ENCODE measurements at places on chromosomes 7 and 10. TPM values are rescaled to one million over a fixed set of nuclear protein-coding genes. Genes with fewer than 3 reads are reported as not detected.

The CCDC146 gene
- 6.1 TPM for total RNA-seq

- DNase-seq = no peak
Measured at GRCh38 chr10:19904202-19904661, 88.0 kb downstream of the PLXDC2 start.

- no peak for DNase-seq
Measured at GRCh38 chr10:68517188-68517587, 10.1 kb downstream of the SLC25A16 start.

- DNase-seq = no peak
Measured at GRCh38 chr7:148838905-148839304, 45.2 kb downstream of the EZH2 start.

The DYDC1 gene
- not detected for total RNA-seq

- DNase-seq = no peak
Measured at GRCh38 chr10:59902016-59902415, 4.3 kb downstream of the CCDC6 start.

GRCh38 chr7:19177269-19177668 is 32.0 kb upstream of the FERD3L start:
- no peak for DNase-seq

DNA sequence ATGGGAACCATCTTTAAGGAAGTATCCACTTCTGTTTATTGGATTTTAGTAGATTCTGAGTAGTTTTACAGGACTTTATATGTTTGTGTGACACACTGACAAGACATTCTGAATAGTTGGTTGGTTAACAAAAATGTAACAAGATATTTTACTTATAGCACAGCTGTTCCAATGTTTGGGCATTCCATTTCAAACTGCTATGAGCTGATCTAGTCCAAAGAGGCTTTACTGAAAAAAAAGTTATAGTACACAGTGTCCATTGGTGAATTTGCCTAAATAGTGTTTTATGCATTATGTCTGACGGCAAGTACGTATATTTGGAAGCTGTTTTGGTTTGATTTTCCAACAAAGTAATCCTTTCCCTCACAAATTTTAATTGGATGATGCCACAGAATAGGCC is 99.1 kb downstream of the SAMD9 start:
- no peak for DNase-seq

- DNase-seq = no peak
Measured at GRCh38 chr7:122013065-122013464, 131.0 kb downstream of the AASS start.

GRCh38 chr10:93461807-93462178 is 20.3 kb downstream of the MYOF start:
- no peak for DNase-seq

The TAS2R5 gene
- 3.9 TPM for total RNA-seq

GRCh38 chr10:34864149-34865067 is 49.3 kb upstream of the PARD3 start:
- DNase-seq = no peak

- DNase-seq = no peak
Measured at GRCh38 chr7:12567015-12567414, 3.5 kb upstream of the SCIN start.

GRCh38 chr10:31708474-31708873 is 220.2 kb downstream of the ARHGAP12 start:
- peak; percentile 22 for DNase-seq

GRCh38 chr10:94219829-94220228 is 142.9 kb downstream of the NOC3L start:
- DNase-seq = no peak

GRCh38 chr7:114799628-114800028 is 122.3 kb upstream of the MDFIC start:
- no peak for DNase-seq

The ZNF33A gene
- 46.8 TPM for total RNA-seq

The ZPBP gene
- total RNA-seq = not detected

GRCh38 chr7:99137411-99138180 is 6.3 kb downstream of the SMURF1 start:
- DNase-seq = peak; percentile 90

DNA sequence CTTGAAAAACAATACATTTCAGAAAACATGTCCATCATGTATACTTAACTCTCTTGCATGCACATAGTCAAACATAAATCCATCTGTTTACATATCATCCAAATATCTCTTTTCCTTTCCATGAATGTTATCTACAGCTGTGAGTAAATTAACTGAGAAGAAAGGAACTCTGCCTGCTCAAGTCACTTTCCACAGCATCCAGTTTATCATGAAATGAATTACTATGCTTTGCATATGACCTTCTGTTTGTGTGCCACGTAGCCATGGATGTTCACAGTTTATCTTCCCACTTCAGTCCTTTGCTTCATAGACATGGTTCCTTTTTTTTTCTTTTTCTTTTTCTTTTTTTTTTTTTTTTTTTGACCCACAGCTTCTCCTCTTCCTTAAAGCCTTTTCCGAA is 39.6 kb downstream of the BZW2 start:
- no peak for DNase-seq

- no peak for DNase-seq
Measured at GRCh38 chr7:35623381-35623780, 71.6 kb downstream of the HERPUD2 start.

GRCh38 chr10:33487014-33487776 is 152.7 kb upstream of the NRP1 start:
- peak; percentile 8 for DNase-seq

- no peak for DNase-seq
Measured at GRCh38 chr7:109639561-109639960, 1069.9 kb downstream of the DNAJB9 start.

- DNase-seq = no peak
Measured at GRCh38 chr7:121020249-121020988, 31.9 kb downstream of the CPED1 start.

The PNLIPRP3 gene
- not detected for total RNA-seq

- no peak for DNase-seq
Measured at GRCh38 chr10:85596389-85596788, 770.2 kb downstream of the GRID1 start.

The TWNK gene
- 6.4 TPM for total RNA-seq

The C10orf105 gene
- total RNA-seq = 0.39 TPM

The GPR15LG gene
- not detected for total RNA-seq

The TRAPPC14 gene
- total RNA-seq = 13.3 TPM

DNA sequence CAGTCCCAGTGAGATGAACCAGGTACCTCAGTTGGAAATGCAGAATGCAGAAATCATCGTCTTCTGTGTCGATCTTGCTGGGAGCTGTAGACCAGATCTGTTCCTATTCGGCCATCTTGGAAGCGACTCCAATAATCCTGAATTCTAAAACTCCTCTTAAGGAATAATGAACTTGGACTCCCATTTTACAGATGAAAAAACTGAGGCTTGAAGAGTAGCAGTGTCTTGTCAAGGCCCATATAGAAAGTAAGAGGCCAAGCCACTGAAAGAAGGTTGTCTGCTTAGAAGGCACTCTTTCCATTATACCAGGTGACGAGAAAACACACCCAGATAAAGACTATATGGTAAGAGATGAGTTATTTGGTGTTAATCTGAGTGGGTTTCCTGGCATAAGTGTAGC is 148.6 kb upstream of the LAMB4 start:
- no peak for DNase-seq

GRCh38 chr10:35415505-35415904 is 79.2 kb downstream of the CCNY start:
- no peak for DNase-seq

GRCh38 chr10:65861249-65861648 is 1064.6 kb upstream of the LRRTM3 start:
- no peak for DNase-seq

DNA sequence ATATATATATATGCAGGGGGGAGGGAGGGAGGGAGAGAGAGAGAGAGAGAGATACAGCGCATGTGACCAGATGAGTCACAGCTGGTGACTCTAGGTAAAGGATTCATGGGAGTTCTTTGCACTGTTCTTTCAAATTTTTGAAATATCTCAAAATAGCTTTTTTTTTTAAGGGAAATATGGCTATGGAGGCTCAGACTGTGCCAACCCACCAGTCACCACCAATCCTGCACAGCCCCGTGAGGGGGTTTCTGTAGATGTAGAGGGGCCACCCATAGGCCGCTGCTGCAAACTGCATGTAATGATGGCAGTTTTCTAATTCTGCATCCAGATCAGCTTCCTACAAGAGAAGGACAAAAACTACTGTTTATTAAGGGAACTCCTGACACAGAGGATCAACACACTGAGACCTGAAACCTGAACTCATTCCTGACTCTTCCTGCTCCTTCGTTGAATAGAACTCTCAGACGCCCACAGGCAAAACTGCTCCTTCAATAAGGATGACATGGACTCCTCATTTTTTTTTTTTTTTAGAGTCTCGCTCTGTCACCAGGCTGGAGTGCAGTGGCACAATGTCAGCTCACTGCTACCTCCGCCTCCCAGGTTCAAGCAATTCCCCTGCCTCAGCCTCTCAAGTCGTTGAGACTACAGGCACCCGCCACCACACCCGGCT is 17.3 kb downstream of the DAGLB start:
- DNase-seq = no peak

- DNase-seq = no peak
Measured at GRCh38 chr10:69377933-69378332, 38.8 kb downstream of the TACR2 start.

The SH2D4B gene
- 0.11 TPM for total RNA-seq

The SPDYE9 gene
- total RNA-seq = not detected

The FAM237B gene
- total RNA-seq = not detected

- DNase-seq = no peak
Measured at GRCh38 chr10:23291551-23292334, 52.9 kb downstream of the C10orf67 start.

- peak; percentile 74 for DNase-seq
Measured at GRCh38 chr10:23157691-23158369, 34.3 kb upstream of the PTF1A start.

The HOXA1 gene
- not detected for total RNA-seq

GRCh38 chr10:79416578-79417255 is 28.7 kb downstream of the ZCCHC24 start:
- DNase-seq = no peak

GRCh38 chr7:69922026-69922803 is 323.9 kb downstream of the AUTS2 start:
- DNase-seq = no peak

GRCh38 chr10:120578890-120579289 is 121.9 kb downstream of the PLPP4 start:
- no peak for DNase-seq

The EVX1 gene
- not detected for total RNA-seq

GRCh38 chr10:103479135-103479534 is at the start of gene CALHM3:
TSS of gene CALHM3 (minus strand) at chr10:103479240. CDS start at chr10:103479032, 208 bp downstream.
- no peak for DNase-seq

DNA sequence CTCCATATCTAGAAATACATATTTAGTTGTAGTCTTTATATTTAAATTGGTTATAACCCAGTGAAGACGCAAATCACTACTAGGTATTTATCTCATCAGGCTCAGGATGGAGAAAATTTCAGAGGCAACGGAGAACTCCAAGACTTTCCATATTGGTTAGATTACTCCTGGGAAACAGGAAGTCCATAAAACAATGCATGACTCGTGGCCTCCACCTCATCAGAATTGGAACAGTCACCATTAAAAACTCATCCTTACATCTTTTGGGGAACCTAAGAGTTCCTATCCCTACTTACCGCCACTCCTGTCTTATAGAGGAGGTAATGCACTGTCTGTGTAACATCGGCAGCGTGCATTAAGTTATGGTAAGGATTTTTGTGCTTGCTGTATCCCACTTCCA is 177.6 kb downstream of the PPP1R17 start:
- no peak for DNase-seq

The CNNM1 gene
- total RNA-seq = 1.1 TPM

DNA sequence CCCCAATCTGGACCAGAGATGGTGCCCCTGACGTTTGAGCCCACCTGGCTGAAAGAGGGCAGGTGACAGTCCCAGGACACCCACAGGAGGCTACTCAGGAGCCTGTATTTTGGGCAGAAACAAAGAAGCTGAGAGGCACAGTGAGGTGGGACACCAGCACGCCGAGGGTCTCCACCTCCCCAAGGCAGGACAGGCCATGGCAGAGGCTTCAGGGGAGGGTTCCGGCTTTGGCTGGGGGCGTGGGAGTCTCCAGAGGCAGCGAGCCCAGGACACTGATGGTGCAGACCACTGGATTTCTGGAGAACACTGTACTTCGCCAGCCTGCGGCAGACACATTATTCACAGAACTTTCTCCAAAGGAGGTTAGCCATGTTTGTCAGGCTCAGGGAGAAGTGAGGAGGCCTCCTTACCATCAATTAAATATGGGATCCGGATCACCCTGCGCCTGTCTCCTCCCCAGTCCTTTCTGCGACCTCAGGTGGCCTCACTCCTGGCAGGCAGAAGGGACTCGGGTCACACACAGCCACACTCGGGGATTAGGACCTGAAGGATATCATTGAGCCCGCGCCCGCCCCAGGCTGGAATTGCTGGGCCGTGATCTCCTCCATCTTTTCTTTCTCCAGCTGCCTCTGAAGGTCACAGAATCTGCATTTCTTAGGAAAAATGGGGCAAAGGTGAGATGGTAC is 98.3 kb downstream of the MKI67 start:
- DNase-seq = no peak

DNA sequence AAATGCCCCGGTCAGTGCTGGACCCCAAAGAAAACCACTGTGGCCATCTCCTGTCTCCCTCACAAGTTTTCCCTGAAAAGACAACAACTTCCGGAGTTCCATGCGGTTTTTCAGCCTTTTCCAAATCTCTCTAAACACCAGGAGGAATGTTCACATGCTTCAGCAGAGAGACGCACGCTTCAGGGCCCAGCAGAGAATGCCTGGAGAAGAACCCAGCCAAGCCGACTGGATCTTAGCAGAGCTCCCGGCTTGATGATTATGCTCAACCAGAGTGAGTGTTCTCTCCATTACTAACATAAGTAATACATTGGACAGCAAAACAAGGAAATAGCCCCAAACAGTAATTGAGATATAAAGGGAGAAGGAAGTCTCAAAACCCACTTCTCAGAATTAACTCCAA is 17.9 kb downstream of the PRKCQ start:
- DNase-seq = no peak

The BICC1 gene
- total RNA-seq = 0.25 TPM

The FAM25C gene
- total RNA-seq = not detected

DNA sequence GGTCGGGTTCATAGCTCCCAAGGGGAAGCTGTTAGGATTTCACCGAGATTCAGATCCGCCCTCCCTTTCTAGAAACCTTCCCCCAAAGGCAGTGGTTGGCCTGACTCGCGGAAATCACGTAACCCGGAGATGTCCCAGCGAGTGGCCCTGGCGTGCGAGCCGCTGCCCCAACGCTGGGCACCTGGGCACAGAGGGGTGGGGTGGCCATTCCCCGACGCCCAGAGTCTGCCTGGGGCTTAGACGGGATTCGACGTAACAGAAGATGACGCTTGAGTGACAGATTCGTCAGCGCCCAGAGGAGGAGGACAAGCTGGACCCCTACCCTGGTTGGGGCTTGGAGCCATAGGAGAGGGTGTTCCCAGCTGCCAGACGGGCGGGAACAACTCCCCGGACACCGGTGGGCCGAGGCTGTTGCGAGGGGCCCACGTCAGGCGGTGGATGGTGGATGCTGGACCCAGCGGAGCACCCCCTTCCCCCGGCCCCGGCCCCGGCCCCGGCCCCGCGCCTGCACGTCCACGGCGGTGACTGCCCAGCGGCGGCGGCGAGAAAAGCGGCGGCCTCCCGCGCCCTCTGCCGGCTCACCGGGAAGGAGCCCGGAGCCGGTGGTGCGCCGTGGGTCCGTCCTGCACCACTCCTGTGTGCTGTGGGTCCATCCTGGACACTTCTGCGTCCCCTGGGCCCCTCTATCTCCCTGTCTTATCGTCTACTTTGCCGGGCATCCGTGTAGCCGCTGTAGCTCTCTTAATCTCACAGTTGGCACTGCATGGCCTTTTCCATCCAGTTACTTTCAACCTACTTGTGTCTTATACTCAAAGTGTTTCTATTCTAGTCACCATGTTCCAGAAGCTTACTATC is 35.4 kb upstream of the KNDC1 start:
- peak; percentile 77 for DNase-seq

- no peak for DNase-seq
Measured at GRCh38 chr7:1856888-1857441, 186.9 kb downstream of the ELFN1 start.

Data from neural progenitor cell (in vitro differentiated cells).